ENCODE measurements at places on chromosomes 6 and 20. TPM values are rescaled to one million over a fixed set of nuclear protein-coding genes. Genes with fewer than 3 reads are reported as not detected.

GRCh38 chr6:155103816-155104366, 108.8 kb downstream of the TIAM2 start:
- H3K36me3 ChIP-seq, result peaks cover 17% of the 10 kb centered on the region
- peak overlapping the region; percentile 79 for H3K27ac ChIP-seq
- no peak for DNase-seq
- peaks cover 55% of the 10 kb centered on the region for H3K4me1 ChIP-seq
- H3K4me3 ChIP-seq, result peak overlapping the region; percentile 65

DNA sequence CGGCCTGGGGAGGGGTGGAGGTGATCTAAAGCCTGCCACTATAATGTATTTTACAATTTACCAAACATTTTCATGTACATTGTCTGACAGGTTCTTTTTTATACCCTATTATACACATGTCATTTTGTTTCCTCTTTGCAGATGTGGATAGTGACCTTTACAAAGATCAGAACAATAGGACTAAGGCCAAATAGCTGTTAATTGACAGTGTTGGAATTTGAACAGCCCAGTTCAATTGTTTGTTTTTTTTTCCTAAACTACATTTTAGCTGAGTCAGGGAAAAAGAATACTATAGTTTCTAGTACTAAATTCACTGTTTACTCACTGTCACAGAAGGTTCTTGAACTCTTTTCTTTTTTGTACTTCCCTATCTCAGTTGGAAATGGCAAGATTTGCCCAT, 40.2 kb downstream of the PGM3 start:
- H3K4me1 ChIP-seq, result no peaks in the 10 kb centered on the region
- no peak for DNase-seq
- H3K27me3 ChIP-seq, result no peaks in the 10 kb centered on the region
- H3K4me3 ChIP-seq, result no peak overlapping the region
- H3K27ac ChIP-seq, result no peak overlapping the region
- peaks cover 5% of the 10 kb centered on the region for H3K36me3 ChIP-seq

GRCh38 chr20:41395667-41396664, 29.3 kb upstream of the EMILIN3 start:
- H3K4me3 ChIP-seq, result no peak overlapping the region
- H3K4me1 ChIP-seq, result no peaks in the 10 kb centered on the region
- no peak overlapping the region for H3K27ac ChIP-seq
- no peaks in the 10 kb centered on the region for H3K36me3 ChIP-seq

DNA sequence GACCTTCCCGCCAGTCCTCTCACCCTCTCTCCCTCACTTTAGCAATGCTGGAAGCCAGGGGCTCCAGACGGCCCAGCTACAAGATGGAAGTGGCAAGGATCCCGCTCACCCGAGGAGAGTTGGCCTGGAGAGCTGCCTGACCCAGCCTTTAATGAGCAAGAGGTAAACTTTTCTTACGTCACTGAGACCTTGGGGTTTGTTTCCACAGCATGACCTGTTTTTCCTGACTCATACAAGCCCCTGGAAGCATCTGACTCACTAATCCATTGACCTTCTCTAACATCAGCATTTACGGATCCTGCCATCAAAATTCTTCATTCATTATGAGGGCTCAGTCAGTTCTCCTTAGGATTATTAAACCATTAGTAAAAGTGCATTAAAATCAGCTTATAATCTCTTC, 120.4 kb downstream of the MYLK4 start:
- peaks cover 31% of the 10 kb centered on the region for H3K27me3 ChIP-seq
- no peaks in the 10 kb centered on the region for H3K4me1 ChIP-seq
- H3K36me3 ChIP-seq, result no peaks in the 10 kb centered on the region
- H3K27ac ChIP-seq, result no peak overlapping the region

- H3K4me1 ChIP-seq, result peaks cover 32% of the 10 kb centered on the region
- H3K36me3 ChIP-seq, result peaks cover 43% of the 10 kb centered on the region
Observed at GRCh38 chr6:136567688-136568087, 17.5 kb upstream of the MAP7 start.

Gene YTHDF1
- total RNA-seq, result 49.0 TPM
